MG63 (cell line): ENCODE measurements at places on chromosomes 3 and 15. TPM values are rescaled to one million over a fixed set of nuclear protein-coding genes. Genes with fewer than 3 reads are reported as not detected.

Gene MST1
- 0.33 TPM in 1 of 2 replicates, not detected in the other for total RNA-seq

Gene ZIC1
- total RNA-seq = 24.3 and 31.9 TPM in 2 replicates

Gene GLDN
- 0.30 and 0.67 TPM in 2 replicates for total RNA-seq

- peak; percentile 75 for DNase-seq
Measured at GRCh38 chr3:61605589-61606175, 44.3 kb downstream of the PTPRG start.

- no peak for DNase-seq
Measured at GRCh38 chr3:61141227-61141626, 110.0 kb downstream of the FHIT start.

DNA sequence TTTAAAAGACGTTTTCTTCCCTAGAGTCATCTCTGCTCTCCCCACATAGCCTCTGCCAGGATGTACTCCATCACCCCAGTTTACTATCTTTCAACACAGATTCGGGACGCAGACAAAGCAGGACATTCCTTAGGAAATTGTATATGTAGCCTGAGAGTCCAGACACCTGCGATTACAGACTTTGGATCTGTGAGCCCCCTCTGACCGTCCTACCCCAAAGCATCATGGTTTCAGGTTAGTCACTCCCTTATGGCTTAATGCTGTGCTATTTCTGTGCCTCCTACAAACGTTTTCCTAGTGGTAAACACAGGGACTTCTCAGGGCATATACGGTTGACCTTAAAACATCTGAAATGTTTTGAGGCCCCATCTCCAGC lies 234.0 kb upstream of the BHLHE40 start:
- no peak for DNase-seq

- no peak for DNase-seq
Measured at GRCh38 chr15:91135201-91136130, 35.4 kb downstream of the SV2B start.

DNA sequence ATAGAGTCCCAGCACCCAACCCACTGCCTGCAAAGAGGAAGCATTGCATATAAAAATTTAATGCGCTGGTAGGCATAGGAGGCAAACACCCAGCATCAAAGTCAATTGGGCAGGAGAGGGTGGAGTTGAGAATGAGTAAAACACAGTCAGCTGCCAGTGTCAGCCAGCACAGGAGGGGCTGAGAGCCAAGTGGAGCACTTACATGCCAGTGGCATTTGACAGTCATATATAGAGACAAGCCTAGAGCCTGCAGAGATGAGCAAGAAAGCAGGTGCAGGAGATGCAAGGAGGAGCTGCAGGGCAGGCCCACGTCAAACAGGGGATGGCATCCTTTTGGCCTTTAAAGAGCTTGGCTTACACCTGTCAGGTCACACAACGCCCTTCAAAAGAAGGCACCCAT lies 27.6 kb upstream of the ZFAND6 start:
- DNase-seq = peak; percentile 85

DNA sequence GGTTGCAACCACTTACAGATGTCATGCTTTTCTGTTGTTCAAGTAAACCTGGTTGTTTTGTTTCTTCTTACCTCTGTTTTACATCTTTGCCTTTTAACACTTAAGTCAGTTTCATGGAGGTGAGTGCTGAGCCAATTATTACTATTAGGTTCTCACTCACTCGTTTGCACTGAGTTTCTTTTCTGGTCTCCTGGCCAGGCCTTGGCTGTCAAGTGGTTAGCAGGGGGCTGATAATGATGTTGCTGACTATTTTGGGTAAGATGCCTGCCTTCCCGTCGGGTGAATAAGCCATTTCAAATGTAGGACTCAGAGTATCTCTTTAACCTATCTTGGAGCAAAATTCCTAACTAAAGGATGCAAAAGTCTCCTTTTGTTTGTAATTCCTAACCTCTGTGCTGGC lies 78.5 kb downstream of the KLHL25 start:
- DNase-seq = no peak

- DNase-seq = no peak
Measured at GRCh38 chr15:99554880-99555488, 10.8 kb upstream of the MEF2A start.

DNA sequence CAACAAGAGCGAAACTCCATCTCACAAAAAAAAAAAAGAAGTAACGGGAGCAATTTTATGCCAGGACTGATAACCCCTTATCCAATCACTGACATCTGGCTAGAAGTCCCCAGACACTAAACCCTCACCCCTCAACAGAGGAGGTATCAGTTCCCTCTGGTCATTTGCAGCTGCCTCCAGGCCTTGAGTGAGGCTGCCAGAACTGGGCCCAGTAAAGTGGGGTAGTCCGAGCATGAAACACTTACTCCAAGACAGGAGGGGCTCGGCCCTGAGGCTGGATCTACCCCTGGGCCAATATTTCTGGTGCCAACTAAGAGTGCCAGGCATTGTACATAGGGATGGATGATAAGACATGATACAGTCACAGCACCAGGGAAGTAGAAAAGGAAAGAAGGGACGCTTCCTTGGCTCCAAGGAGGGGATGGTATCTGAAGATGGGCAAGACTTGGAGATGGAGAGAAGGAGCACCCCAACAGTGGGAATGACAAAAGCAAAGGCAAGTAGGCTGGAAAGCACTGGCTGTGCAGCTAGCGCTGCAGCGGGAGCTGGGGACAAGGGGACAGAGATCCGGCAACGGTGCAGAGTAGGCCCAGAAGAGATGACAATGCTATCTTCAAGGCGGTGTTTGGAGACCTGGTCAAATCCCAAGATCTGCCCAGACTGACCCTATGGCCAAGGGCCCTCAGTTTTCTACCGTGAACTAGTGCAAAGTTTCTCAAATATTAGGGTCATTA lies 2.2 kb downstream of the XXYLT1 start:
- DNase-seq = no peak

DNA sequence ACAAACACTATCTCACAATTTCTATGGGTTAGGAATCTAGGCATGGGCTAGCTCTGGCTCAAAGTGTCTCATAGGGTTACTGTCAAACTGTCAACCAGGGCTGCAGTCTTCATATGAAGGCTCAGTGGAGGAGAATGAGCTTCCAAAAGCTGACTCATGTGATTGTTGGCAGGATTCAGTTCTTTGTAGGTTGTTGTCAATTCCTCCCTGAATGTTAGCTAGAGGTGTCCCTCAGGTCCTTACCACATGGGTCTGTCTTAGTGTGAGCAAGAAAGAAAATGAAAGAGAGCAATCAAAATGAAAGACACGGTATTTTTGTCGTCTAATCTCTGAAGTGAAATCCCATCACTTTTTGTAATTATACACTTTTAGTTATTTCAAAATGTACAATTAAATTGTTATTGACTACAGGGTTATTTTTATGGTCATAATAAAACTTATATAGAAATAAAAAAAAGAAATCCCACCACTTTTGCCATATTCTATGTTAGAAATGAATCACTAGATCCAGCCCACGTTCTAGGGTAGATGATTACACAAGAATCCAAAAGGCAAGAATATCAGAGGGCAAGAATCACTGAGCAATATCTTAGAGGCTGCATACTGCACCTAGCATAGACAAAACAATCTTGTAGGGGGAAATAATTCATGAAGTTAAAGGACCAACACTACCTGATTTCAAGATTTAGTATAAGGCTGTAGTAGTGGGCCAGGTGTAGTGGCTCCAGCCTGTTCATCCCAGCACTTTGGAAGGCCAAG lies 8.4 kb downstream of the ACSBG1 start:
- DNase-seq = peak; percentile 64

- DNase-seq = no peak
Measured at GRCh38 chr15:63491116-63491827, 13.1 kb upstream of the USP3 start.

DNA sequence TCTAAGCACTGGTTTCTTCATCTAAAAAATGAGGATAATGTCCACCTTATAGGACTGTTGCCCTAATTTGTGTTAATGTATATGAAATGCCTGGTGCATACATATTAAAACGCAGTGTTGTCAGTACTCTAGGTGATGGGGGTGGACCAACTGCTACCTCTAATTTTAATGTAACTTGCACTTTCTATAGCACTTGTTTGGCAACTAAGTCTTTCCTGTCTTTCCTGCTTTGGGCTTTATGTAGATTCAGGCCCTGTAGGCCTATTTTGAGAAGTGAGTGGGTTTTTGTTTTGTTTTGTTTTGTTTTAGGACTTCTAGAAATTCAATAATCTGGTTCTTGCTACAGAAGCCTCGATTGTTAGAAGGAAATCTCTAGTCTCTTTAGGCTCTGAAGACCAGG lies 21.2 kb downstream of the SLC7A14 start:
- no peak for DNase-seq

- no peak for DNase-seq
Measured at GRCh38 chr15:34023907-34024306, 15.1 kb downstream of the AVEN start.

GRCh38 chr3:192869131-192870031 lies 48.3 kb downstream of the MB21D2 start:
- DNase-seq = peak; percentile 66
